Fibroblast of lung (primary cell): ENCODE measurements at places on chromosomes 7 and 10. TPM values are rescaled to one million over a fixed set of nuclear protein-coding genes. Genes with fewer than 3 reads are reported as not detected.

The EBLN1 gene
- not detected in 2 replicates for total RNA-seq

The EMX2 gene
- not detected in 2 replicates for total RNA-seq

The LRRN3 gene
- total RNA-seq = 0.26 and 1.8 TPM in 2 replicates

The CCL26 gene
- 1.2 and 1.3 TPM in 2 replicates for total RNA-seq

The PRPS1L1 gene
- not detected in 2 replicates for total RNA-seq

The SPOCK2 gene
- total RNA-seq = 0.26 and 0.33 TPM in 2 replicates

The AKR1E2 gene
- total RNA-seq = 5.6 and 11.7 TPM in 2 replicates

DNA sequence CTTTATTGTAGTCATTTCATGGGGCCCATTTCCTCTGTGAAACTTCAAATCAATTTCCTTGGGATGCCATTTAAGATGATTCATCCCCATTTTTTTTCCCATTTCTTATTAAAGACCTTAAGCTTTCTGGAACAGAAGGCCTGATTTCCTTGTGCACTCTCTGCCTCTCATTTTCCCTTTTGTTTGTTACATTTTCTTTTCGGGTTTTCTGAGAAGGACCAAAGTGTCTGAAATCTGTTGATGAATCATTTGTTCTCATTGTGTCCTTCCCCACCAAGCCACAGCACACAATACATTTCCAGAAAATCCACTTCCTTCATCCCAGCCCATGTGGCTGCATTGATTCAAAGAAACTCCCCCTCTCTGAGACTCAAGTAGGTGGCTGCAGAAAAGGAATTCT is 372.4 kb downstream of the SFMBT2 start:
- DNase-seq = no peak

DNA sequence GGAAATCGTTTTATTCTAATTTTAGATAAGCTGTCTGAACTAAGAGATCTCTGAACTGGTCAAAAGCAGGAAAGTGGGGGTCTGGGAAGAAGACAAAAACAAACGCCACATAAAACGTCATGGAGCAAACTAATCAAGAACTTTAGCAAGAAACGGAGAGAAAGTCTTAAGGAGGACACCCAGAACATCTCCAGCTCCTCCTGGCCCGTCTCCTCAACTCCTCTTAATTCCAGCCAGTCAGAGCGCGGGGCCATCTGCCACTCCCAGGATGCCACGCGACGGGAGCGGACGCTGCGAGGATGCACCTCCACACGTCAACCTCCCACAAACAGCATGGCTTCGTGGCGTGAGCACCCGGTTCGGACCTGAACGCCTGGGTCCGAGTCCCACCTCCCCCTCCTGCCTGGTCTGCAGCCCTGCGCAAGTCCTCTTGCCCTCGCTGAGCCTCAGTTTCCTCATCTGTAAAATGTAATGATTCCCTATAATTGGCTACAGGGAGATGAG is 598 bp downstream of the MMS19 start:
- DNase-seq = peak; percentile 67

GRCh38 chr10:70535001-70535400 is 56.4 kb downstream of the PALD1 start:
- no peak for DNase-seq

DNA sequence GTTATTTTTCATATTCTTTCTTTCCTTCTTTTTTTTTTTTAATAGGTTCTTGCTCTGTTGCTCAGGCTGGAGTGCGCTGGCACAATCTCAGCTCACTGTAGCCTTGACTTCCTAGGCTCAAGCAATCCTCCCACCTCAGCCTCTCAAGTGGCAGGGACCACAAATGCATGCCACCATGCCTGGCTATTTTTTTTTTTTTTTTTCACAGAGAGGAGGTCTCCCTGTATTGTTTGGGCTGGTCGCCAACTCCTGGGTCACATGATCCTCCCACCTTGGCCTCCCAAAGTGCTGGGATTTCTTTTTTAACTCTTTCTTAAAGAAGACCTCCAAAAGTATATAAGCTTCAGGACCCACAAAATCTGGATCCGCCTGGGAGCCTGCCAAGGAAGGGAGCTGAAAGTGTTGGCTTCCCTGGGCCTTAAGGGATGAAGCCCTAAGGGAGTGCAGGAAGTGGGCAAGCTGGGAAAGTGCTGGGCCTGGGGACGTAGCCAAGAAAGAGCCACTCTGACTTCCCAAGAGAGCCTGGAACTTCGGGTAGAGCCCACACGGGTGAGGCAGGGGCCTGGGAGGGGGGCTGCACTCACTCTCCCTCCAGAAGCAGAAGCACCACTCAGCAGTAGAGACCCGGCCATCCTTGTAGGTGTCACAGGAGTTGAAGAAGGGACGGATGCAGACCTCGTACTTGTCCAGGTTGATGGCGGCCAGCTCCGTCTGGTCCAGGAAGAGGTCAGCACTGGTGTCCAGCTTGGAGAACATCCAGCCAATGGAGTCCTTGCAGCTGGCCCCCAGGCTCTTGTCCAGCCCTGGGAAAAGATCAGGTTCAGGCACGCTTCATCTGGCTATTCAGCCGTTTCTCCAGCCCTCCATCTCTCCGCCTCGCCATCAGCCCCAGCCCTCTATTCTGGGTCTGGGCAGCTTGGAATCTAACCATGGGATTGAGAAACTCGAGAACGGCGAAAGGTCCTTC is 21.8 kb downstream of the SPOCK2 start:
- no peak for DNase-seq

DNA sequence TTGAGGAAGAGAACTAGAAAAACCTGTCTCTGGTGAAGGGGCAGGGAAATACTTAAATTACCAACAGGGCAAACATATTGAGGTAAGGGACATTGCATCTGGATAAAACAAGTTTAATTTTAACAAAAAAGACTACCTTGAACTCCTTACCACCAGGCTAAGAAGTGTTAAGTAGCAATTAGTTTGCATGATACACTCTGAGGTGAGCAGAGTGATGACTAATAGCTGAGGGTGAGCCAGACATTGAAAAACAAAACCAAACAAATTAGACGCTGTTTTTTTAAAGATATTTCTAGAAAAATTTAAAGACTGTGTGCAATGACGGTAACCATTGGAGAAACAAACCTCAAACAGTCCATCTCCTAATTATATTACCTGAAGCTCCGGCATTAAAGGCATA is 105.9 kb downstream of the ANKRD7 start:
- peak; percentile 8 for DNase-seq

DNA sequence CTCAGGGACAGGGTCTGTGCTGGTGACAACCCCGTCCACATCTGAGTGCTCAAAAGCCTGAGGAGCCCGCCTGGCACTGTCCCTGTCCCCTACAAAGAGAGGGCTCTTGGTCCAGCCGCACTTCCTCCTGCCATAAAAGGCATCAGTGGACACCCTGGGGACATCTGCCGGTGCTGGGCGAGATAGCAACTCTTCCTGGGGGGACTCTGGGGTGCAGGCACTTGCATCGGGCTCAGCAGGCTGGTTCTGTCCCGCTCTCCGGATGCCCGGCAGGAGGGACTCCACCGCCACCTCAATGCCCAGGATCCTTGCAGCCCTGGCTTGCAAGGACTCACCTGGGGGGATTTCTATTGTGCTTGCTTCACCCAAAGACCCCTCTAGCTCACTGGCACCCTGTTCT is 32.8 kb downstream of the JCAD start:
- DNase-seq = no peak

GRCh38 chr7:128203710-128204214 is 37.3 kb upstream of the LEP start:
- DNase-seq = peak; percentile 42

- no peak for DNase-seq
These were observed 38.1 kb downstream of the MKI67 start for GRCh38 chr10:128087884-128088709.

DNA sequence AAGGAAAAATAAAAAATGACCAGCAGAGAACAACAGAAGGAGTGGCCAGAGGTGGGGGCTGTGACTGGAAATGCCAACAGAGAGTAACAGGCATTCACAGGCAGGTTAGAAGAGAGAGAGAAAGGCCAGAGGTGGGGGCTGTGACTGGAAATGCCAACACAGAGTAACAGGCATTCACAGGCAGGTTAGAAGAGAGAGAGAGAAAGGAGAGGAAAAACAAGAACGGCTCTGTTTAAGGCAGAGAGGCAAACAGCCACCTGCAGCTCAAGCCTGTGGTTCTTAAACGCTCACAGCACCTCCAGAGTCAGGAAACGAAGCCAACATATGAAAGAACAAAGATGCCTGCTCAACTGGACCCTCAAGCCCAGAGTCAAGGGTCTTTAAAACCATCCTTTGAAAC is 39.5 kb upstream of the DGKI start:
- no peak for DNase-seq

GRCh38 chr10:47090903-47091302 is 179.7 kb downstream of the PTPN20 start:
- DNase-seq = no peak

GRCh38 chr7:25124465-25125136 is 459 bp downstream of the CYCS start:
- peak; percentile 32 for DNase-seq

- peak; percentile 48 for DNase-seq
These were observed 2.4 kb downstream of the ANKRD22 start for GRCh38 chr10:88849234-88849633.

GRCh38 chr10:60662917-60663614 is 115.2 kb upstream of the CDK1 start:
- peak; percentile 78 for DNase-seq

DNA sequence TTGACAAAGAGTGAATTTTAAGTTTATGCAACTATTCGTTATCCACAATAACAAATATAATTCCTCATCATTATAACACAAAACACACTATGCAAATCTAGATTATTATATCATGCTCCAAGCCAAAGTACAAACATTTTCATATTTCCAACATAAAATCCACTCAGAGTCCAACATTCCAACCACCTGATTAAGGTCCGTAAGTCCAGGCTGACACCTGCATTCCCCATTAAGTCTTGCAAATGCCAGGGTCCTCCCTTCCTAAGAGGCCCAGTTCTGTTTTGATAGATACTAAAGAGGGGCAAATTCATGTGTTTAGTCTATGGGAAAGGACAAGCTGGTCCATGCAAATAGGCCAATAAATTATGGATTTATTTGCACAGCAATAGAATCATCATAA is 206.1 kb downstream of the POU6F2 start:
- no peak for DNase-seq

DNA sequence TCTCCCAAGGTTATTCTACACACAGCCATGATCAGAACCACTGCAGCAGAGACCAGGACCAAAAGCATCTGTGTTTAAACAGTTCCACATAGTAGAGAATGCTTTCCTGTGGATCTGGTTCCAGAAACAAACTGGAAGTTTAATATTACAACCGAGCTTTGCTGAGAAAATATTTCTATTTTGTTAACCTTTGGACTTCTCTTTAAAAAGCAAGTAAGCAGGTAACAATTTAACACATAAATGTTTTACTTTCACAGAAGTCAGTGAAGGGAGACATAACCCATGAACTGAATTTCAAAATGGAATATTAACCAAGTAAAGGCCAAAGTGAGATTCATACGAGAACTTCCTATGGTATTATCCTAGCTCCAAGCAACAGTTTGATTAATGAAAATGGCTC is 98.6 kb upstream of the PHYHIPL start:
- no peak for DNase-seq

DNA sequence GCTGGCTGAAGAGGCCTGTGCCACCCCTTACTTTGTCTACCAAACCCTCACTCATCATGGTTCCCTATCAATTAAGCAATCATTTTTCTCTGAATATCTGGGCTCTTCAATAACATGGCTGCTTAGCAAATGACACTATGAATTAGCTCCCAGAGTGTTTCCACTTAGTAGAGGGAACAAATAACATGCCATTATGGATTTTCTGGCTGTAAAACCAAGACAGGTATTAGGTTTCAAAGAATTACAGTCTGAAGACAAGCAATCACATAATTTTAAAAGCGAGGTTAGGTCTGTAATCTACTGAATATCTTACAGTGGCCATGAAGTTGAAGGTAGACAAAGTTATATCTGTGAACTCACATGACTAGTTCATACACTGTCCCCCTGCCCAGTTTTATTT is 220.8 kb upstream of the PHYHIPL start:
- DNase-seq = no peak

GRCh38 chr7:70994176-70994575 is 137.8 kb upstream of the GALNT17 start:
- no peak for DNase-seq

DNA sequence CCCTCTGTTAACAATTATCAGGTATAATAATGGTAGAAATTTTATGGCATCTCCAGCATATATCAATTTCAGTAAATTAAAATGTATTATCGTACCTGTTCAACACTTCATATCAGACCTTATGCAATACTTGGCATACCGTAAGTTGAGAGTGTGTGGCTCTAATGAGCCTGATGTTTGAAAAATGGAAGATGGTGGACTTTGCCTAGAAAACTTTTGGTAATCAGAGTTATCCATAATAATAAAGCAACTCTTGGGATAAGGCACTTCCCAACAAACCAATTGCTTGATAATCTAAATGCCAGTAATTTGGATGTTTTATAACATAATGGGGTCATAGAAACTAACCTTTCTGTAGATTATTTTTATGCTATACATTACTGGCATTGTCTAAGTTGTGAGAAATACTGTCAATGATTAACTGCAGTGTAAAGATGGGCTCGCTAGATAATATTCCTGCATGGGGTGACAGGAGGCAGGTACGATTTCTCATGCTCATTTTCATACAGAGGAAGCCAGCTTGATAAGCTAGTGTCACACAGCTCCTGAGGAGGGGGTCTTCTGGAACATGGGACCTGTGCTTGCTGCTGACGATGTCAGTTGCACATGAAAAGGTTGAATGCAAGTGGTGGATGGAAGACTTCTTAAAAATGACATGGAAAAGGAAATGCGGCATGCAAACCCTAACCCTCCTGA is 27.8 kb upstream of the DMBT1 start:
- DNase-seq = no peak

DNA sequence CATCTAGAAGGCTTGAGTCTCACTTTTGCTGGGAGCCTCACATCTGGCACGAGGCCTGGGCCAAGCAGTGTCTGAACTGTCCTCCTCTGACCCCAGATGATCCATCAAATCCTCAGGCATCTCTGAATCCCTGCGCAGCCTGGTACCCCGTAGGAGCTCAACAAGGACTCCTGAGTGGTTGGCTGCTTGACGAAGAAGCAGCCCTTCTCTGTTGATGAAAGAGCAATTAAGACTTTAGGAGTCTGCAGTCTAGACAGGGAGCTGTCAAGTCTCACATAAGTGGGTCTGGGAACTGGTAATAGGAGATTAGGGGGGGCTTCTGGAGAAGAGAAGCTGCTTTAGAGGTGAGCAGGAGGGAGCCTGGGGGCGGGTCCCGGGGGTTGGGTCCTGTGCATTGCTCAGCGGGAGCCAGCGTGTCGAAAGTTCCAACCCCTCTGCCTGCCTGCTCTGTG is 326.0 kb downstream of the RPS24 start:
- no peak for DNase-seq

GRCh38 chr7:77525231-77525630 is 11.9 kb upstream of the PTPN12 start:
- DNase-seq = no peak

- no peak for DNase-seq
These were observed 146.8 kb downstream of the OTUD1 start for GRCh38 chr10:23585666-23586065.
